Ureter (tissue), 1 donor: ENCODE measurements at places on chromosomes 5 and 9. TPM values are rescaled to one million over a fixed set of nuclear protein-coding genes. Genes with fewer than 3 reads are reported as not detected.
A peak's percentile ranks its signal among the peaks of the same experiment; 100 is the strongest.

ZNF879 gene
- total RNA-seq, result 4.1 TPM

DNA sequence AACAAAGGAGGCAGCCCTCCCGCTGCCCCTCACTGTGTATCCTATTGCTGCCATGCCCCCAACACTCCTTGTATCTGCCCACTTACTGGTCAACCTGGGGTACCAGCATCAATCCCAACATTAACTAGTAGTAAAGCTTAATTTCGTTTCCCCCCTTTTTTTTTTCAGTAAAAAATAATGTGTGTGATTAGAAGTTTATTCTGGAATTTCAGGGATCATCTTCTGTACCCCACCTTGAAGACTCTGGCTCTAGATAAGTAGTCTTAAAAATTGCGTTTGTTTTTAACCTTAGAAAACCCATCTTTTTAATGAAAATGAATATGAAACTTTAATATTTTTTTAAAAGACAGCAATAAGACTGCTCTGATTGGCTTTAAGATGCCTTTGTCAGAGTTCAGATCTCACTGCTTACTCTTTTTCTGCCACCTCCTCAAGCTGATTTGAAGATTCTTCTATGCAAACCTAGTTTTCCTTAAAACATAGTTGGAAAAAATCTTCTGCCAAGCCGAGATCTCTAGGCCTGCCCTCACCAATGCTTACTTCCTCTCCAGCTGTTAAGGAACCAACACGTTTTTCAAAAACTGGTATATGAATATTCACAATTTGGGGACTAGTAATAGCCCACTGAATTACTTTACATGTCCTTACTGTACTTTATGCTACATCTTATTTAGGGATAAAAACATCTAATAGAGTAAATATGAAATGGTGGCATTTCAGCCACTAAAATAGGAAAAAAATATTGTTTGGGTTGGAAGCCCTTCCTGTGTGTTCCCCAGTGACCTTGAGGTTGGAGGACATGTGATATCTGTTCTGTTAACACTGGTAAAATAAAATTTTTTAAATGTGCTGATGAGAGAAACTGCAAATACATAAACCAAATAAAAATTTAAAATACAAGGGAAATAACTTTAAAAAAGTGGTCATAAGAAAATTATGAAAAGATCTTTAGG, 4.0 kb upstream of the RHOBTB3 start:
- DNase-seq, result no peak

GLRA1 gene
- not detected for total RNA-seq

DNA sequence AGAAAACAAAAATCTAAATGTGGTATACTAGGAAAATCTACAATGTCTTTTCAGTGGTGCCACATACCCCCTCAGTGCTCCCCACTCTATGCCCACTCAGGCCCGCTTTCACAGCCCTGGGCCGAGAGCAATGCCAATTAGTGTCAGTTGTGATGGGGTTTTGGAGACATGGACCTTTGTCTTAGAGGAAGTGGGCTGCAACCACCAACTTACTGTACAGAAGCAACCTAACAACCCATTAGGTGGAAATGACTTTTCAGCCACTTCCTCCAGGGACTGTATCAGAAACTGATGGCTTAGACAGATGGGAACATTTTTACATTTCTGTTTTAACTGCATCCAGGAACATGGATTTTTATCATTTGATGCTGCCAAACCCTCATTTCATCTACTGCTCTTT, 268.0 kb downstream of the BNC2 start:
- no peak for DNase-seq

- DNase-seq, result no peak
Measured at GRCh38 chr5:166251786-166252185, 2039.7 kb upstream of the WWC1 start.

- no peak for DNase-seq
Measured at GRCh38 chr5:6792911-6793471, 79.8 kb downstream of the TENT4A start.

- DNase-seq, result no peak
Measured at GRCh38 chr5:169970339-169970738, 10.0 kb downstream of the INSYN2B start.

DNA sequence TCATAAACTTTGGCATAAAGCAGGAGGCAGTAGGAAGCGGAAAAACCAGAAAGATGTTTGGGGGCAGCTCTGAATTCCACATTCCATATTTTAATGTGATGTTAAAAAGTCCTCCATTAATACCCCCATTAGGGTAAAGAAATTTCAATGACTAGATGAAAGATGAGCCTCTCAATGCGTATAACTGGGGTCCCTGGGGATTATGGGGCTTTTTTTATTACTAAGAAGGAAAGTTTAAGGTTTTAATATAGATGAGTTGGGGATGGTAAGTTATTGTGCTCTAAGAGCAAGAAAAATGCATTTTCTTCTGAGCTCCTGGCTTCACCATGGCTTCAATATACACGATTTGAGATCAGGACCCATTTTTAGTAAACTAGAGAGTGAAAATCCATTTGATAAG, 321.9 kb downstream of the CDK5RAP2 start:
- no peak for DNase-seq

DNA sequence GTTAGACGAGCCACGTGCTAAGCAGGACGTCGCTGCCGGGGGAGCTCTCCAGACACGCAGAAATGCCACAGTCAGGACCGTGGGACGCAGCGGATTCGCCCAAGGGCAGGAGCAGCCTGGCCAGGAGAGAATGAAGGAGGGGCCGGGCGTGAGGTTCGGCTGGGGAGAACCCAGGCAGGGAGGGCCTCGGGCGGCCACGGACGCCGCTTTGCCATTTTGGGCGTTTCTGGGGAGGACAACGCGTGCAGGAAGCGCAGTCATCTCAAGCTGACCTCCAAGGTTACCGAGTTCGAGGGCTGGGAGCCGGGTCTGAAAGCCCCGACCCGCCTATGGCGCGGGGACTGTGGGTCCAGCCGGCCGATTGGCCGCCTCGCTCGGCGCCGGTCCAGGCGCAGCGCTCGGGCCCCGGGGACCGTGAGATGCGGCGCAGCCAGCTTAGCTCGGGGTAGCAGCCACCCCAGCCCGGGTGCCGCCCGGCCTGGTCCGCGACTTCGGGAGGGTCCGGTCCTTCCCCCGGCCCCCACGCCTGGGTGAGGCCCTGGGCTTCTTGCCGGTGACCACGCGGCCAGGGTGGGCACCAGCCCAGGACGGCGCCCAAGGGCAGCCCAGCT, 760 bp upstream of the MAN1B1 start:
- peak; percentile 72 for DNase-seq

CARD9 gene
- total RNA-seq, result 11.5 TPM
